ENCODE measurements at places on chromosomes 1 and 21.

GRCh38 chr1:2575801-2576663 is 10.5 kb upstream of the PRXL2B start:
- no peak for DNase-seq

GRCh38 chr21:25578056-25578961 is 29.0 kb downstream of the MRPL39 start:
- DNase-seq = no peak

GRCh38 chr21:41071258-41072171 is 96.4 kb upstream of the BACE2 start:
- DNase-seq = no peak

DNA sequence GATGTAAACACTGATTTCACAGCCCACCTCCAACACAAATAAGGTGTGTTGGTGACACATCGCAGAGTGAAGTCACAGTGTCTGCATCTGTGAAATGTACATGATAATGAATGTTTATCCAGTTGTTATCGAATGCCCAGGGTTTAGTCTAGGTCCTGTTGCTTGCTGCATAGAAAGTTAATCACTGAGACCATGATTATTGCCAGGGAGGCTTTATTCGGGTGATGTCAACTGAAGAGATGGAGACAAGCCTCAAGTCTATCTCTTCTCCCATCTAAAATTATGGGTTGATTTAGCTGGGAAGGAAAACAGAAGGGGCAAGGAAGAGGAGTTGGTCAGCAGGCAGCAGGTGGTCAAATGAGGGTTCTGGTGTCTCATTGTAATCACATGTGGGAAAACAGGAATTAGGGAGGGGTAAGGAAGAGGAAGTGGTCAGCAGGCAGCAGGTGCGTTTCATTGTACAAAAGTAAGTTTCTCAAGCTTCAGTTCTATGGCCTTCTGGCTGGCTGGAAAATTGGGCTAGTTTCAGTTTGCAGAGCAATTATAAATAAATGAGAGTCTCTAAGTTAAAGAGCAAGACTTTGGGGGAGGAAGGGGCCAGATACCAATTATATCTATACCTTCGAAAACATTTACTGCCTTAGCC is 146.3 kb upstream of the DNAH14 start:
- no peak for DNase-seq

- DNase-seq = no peak
These were observed 127.8 kb downstream of the GABPA start for GRCh38 chr21:25862596-25862995.

DNA sequence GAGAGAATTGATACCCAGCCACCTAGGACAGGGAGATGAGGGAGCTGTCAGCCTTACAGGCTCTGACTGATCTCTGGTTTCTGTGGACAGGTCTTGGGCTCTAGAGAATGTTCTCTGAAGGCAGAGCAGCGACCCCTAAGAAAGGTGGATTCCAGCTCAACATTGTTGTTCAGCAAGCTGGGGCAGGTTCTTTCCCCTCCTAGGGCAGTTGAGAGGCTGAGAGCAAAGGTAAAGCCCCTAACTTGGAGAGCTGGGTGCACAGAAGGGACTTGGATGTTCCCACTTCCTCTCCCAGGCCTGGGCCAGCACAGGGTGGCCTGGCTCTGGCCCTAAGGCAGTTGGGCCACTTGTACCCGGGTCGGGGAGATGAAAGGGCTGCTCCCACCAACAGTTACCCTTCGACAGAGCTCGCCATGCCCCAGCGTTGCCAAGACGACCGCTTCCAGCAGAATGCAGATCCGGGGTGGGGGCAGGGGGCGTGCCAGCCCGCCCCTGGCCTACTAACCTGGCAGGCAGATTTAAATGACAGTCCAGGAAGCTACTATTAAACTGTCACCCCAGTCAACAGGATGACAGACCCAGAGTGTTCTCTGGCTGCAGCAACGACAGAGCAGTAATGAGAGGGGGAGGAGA is 31.6 kb downstream of the LRP8 start:
- DNase-seq = no peak

- no peak for DNase-seq
These were observed 16.1 kb upstream of the ERI3 start for GRCh38 chr1:44371206-44371605.

GRCh38 chr1:18923756-18924211 is 21.4 kb upstream of the ALDH4A1 start:
- DNase-seq = no peak

- DNase-seq = no peak
These were observed 180.5 kb upstream of the B3GALT2 start for GRCh38 chr1:193366764-193367507.

DNA sequence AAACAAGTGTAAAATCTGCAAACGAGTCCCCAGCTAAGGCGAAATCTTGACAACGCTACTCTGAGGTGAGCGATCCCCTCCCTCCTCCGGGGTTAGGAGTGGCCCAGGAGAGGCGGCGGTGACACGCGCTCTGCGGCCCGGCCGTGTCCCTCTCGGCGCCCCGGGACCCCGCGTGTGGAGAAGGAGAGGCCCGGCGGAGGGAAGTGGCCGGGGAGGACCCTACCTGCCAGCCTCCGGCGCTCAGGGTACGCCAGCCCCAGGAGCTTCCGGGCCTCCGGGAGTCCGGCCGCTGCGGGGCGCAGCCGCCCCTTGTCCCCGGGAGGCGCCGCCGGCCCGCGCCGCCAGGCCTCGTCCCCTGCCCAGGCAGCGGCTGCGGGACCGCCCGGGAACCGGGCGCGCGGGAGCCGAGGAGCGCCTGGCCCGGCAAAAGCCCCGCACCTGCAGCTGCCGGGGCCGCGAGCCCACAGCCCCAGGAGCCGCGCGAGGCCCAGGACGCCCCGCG is 543 bp downstream of the ABCB10 start:
- no peak for DNase-seq

GRCh38 chr1:150404465-150404864 is 40.5 kb downstream of the RPRD2 start:
- DNase-seq = no peak

- no peak for DNase-seq
These were observed 101.3 kb upstream of the ACTL8 start for GRCh38 chr1:17653728-17654351.

DNA sequence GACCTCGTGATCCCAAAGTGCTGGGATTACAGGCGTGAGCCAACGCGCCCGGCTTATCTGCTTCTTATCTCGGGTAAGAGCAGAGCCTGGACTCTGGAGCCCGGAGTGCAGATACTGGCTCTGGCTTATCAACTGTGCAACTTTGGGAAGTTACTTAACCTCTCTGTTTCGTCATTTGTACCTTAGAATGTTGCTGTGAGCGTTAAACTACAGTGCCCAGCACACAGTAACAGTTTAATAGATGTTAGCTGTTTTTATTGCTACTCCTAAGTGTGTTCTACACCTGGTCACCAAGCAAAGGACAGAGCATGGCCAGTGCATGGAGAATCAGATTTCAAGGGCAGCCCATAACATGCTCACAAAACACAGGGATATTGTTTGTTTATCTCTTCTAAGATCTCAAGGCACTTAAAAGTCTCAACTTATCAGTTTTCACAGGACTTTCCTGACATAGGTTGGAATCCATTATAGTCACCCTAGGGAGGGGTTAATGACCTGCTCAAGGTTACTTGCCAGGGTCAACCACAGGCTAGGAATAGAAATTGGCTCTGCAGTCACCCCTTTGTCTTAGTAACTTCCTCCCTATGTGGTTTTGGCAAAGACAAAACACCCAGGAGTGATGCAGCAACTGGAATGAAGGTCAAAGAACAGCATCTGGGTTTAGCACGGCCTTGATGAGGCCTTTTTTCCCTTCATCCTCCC is 22.5 kb upstream of the SRP9 start:
- DNase-seq = no peak

DNA sequence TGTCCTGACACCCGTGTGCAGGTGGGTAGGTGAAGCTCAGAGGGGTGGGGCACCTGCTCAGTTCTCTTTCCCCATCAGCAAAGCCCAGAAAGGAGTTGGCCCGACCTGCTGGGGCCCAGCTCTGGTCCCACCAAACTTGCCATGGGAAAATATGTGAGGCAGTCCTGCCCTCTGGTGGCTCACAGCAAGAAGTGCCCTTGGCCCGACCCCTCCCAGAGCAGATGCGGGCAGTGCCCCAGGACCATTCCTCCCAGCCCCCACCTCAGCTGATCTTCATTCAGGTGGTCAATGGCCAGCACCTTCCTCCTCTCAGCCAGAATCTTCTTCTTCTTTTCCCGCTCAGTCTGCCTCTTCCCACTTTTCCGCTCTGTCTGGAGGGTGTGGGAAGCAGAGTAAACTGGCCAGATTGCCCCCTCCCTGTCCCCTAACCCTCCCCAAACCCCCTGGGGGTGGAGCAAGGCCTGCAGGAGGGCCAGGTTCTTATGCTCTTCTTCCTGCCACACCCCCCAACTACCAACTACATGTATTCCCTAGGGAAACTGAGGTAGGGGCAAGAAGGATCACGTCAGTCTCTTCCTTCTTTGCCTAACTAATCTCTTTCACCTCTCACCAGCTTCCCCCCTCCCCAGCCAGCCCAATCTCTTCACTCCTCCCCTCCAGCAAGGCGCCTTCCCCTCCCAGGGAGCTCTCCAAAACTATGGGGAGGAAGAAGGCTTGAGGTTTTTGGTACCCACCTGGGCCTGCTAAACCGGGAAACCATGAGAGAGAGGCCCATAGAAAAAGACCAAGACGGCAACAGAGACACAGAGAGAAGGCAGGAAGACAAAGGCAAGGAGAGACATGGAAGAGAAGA is 15.6 kb downstream of the TNNT2 start:
- DNase-seq = no peak

- DNase-seq = no peak
These were observed 40.7 kb downstream of the ARHGEF10L start for GRCh38 chr1:17579951-17580939.

DNA sequence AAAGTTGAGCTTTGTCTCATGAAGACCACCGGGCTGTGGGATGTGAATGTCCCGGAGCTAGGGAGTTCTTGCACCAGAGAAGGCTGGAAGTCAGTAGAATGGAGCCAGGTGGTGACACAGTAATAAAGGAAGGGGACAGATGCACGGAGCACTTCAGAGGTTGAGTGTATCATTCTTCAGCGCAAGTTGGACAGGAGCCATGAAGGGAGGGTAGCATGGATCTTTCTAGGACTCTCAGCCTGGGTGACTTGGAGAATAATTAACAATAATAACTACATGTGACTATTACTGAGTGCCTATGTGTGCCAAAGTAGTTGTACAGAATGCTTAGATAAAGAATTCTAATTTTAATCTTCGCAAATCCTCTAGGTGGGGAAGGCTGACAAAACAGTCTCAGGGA is 258.7 kb upstream of the AJAP1 start:
- no peak for DNase-seq

- no peak for DNase-seq
These were observed 132.8 kb downstream of the NFIA start for GRCh38 chr1:61215119-61215518.

- DNase-seq = no peak
These were observed 42.3 kb upstream of the CCDC190 start for GRCh38 chr1:162903246-162903645.

GRCh38 chr1:113938192-113938591 is 9.1 kb downstream of the HIPK1 start:
- no peak for DNase-seq

GRCh38 chr1:50973255-50973654 is 3.2 kb downstream of the CDKN2C start:
- no peak for DNase-seq

- no peak for DNase-seq
These were observed 174.3 kb upstream of the DPT start for GRCh38 chr1:168903237-168903830.

DNA sequence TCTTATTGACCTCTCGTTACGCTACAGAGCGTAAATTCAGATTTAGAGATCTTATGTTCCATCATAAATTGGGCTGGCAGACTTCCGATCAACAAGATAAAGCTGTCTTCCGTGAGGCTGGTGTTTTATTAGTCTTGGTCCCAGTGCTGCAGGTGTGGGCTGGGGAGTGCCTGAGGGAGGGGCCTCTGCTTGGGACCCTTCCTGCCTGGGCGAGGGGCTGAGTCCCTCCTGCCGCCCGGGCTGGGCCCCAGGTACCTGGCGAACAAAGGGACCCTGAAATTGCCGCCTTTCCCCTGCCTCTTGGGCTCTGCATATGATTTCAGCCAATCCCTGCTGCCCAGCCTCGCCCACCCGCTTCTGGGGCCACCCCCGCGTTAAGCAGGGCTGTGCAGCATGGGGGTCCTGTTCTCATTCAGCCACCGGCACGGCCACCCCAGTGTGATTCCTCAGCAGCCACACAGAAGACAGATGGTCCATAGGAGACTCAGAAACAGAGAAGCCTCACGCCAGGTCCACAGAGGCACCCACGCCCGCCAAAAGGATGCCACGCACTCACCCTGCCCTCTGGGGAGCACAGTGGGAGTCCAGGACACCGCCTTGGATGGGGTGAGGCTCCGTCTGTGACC is 6.1 kb upstream of the SAMD11 start:
- no peak for DNase-seq

DNA sequence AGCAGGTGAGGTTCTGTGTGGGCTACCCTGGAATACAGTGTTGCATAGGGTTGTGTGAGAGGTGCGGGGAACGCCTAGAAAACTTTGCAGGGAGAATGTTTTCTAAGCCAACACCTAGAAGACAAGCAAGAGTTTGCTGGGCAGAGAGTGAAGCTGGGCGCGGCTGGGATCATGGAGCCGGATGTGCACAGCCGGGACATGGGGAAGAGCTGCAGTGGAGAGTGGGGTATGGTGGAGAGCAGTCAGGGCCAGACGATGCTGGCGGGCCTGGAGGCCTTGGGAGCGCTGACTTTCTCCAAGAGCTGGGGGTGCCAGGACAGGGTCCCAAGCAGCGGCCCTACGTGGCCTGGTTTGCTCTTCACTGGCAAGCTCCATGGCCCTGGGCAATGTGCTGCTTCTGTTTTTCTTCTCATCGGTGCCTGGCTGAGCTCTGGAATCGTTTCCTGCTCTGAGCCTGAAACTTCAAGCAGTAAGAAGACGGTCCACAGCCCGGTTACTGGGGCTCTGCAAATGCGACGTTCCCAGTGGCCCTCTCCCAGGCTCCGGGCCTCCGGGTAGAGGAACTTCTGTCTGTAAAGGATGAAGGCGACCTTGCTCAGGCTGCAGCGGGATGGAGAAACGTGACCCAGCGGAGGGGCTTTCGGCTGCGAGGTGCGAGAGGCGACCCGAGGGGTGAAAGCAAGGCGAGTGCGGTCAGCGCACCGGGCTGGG is 51.9 kb upstream of the CD34 start:
- no peak for DNase-seq

GRCh38 chr1:4512636-4513035 is 141.8 kb upstream of the AJAP1 start:
- DNase-seq = no peak

DNA sequence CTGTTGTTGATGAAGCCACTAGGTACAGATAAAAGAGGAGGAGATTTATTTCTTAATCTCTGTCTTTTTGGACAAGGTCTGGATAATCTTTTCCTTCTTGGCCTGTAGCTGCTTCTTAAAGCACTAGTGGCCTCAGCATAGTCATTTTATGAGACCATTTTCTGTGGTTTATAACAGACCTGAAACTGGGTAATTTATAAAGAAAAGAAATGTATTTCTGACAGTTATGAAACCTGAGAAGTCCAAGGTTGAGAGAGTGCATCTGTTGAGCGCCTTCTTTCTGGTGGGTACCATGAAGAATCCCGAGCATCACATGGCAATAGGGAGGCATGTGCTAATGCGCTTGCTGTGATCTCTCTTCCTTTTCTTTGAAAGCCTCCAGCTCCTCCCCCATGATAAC is 36.7 kb upstream of the PDC start:
- no peak for DNase-seq
